ENCODE measurements at places on chromosomes 16 and 17.

- DNase-seq = no peak
Observed at GRCh38 chr16:49513040-49513439, 139.4 kb downstream of the C16orf78 start.

- DNase-seq = no peak
Observed at GRCh38 chr16:13315642-13316427, 414.4 kb downstream of the SHISA9 start.

- no peak for DNase-seq
Observed at GRCh38 chr17:17752821-17753321, 71.6 kb downstream of the RAI1 start.

GRCh38 chr17:12545877-12546513, 119.7 kb upstream of the MYOCD start:
- peak; percentile 69 for DNase-seq

GRCh38 chr17:80387071-80387470, 27.9 kb upstream of the ENDOV start:
- no peak for DNase-seq

GRCh38 chr17:82889496-82890338, 49.9 kb upstream of the ZNF750 start:
- peak; percentile 93 for DNase-seq

DNA sequence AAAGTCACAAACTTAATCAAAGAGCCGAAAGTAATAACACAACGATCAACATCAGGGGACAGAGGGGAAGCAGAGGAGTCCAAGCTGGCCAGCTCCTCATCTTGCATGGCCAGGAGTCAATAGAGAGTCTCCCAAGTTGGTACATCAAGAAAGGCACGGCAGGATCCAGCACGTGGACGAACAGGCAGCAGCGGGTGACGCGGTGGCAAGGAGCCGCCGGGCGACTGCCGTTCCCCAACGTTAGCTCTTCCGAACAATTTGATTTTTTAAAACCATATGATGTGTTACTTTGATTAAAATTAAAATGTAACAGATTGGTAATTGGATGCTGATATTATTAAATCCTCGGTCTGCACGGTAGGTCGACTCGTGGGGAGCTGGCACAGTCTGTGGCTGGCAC, 81.8 kb upstream of the DOC2B start:
- DNase-seq = no peak

GRCh38 chr16:11067697-11068141, 123.4 kb downstream of the CLEC16A start:
- DNase-seq = no peak

GRCh38 chr17:27996202-27997043, 46.1 kb upstream of the NLK start:
- no peak for DNase-seq

DNA sequence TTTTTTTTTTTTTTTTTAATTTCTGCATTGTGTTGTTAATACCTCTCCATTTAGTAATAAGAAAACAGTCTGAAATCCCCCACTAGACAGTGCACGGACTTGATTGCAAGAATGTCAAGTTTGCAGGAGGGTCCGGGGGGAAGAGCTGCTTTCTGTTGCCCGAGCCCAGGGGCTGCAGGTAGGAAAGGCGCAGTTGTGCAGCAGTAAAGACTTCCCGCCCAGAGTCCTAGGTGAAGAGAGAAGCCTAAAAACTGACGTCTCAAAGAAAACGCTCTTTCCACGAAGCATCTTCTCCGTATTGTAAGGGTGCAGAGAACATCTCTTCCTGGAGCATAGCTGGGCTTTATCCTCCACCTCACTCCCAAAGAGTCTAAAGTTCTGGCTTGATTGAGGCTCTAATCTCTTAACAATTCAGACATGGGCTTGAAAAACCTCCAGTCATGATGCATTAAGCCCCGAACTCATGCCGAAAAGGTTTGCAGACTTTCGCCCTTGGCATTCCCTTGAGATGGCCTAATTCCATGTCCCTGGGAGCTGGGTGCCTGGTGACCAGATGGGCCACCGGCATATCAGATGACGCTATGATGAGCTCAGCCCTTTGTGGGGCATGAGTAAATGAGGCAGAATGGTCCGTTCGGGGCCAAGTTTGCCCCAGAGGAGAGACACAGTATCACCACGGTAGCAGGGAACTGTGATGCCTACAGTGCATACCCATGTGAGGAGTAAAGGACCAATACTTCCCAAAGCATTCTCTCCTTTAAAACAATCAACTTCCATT, 436.2 kb upstream of the ZFHX3 start:
- DNase-seq = no peak

DNA sequence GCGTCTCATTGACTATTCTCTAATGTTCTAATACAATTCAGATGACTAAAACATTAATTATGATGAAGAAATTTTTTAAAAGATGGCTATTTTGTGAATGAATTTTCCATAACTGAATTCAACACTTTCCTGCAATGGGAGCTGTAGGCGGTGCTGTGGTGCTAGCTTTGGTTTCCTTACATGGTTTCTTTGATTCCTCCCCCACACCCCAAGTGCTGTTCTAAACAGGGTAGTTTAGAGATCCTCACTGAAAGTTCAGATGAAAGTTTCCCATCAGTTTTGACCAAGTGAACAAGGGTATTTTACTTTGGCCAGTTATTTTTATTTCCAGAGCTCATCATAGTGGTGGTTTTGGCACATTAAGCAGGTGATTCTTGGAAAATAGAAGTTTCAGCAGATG, 26.0 kb upstream of the MRC2 start:
- DNase-seq = no peak

DNA sequence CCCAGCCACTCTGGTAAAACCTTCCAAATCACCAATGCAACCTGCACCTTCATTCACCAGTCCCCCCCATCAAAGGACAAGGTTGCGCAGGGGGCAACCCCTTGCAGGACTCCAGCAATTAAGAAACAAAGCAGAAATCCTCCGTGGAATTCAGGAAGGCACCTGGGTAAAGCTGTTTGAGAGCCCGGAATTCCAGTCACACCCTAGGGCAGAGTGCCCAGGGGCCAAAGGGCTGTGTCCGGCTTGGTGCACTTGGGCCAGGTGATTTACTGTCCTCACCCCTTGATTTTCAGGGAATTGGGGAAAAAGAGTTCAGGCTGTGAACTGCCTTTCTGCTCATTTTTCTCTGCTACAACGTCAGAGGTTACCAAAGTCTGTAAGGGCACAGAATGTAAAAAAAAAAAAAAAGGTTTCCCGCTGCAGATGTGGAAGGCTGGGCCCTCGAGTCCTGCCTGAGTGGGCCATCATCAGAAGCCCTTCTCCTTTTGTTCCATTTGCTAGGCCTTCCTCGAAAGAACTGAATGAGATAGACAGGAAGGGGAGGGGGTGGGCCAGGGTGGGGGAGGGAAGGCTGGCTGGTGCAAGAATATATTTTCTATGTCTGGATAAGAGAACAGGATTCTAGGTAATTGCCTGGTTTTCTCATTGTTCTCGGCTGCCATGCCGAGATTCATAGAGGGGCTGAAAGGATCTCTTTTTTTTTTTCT, 266.5 kb upstream of the PSMD7 start:
- no peak for DNase-seq

DNA sequence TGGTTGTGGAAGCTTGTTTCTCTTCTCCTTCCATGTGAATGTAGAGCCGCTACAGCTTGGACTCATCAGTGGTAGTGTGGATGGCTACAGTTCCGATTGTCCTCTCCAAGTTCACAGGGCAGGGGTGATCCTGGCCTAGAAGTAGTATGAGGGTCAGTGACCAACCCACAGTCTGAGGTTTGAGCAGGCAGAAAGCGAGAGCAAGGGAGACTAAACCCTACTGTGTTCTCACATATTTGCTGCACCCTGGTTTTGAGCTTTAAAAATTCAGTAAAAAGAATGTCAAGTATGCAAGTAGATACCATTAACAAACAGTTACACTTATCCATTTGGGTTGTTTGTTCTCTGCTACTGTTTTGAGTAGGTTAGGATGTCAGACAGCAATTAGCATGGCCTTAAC, 148.9 kb downstream of the MRTFB start:
- no peak for DNase-seq

DNA sequence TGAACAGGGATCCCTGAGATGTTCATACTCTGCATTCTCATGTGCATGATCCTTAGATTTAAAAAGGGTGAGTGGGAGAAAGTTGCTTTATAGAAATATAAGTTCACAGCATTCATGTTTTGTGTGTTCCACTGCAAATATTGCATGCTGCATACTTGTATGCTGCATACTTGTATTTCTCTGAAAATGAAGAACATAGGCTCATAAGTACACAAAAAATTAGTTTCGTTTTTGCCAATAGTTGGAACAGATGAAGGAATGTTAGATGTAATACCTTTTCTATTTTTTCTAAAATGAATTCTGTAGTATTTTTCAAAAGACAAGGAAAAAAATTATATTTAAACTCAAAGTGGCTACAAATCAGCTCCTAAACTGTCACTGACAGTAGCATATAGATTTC, 79.0 kb downstream of the NFAT5 start:
- no peak for DNase-seq

GRCh38 chr16:89275837-89276720, 58.6 kb downstream of the ZNF778 start:
- no peak for DNase-seq

DNA sequence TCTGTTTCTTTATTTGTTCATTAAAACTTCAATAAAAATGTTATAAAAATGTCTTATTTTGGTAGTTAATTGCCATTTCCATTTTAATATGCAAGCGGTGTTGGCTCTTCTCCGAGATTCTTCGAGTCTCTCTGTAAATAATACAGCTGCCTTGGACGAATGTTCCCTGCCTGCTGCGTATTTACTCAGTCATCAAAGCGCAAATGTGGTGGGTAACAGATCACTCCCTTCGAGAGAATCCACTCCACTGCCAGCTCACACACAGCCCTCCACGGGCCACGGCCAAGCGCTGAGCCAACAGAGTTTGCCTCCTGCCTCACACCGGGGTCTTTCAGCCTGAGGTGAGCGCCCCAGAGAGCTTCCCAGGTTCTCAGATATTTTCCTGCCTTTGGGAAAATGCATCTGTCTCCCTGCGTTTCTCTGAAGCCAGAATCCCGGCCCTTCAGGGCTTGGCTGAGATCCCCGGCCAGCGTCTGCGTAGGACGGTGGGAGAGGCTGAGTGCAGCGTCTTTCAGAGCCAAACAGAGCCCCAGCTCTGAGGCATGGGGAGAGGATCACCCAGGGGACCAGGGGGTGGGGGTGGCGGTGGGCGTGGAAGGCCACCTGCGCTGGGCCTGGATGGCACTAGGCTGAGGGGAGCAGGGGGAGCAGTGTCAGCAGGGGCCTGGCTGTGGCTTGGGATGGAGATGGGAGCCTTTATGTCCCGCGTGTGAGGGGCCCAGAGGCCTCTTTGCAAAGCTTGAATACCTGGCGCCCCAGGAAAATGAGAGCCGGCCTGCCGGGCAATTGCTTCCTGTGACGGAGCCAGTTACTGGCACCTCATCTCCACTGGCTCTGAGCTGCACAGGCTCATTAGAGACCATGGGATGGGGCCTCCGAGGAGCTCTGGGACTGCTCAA, 248.7 kb downstream of the RBFOX3 start:
- DNase-seq = no peak

DNA sequence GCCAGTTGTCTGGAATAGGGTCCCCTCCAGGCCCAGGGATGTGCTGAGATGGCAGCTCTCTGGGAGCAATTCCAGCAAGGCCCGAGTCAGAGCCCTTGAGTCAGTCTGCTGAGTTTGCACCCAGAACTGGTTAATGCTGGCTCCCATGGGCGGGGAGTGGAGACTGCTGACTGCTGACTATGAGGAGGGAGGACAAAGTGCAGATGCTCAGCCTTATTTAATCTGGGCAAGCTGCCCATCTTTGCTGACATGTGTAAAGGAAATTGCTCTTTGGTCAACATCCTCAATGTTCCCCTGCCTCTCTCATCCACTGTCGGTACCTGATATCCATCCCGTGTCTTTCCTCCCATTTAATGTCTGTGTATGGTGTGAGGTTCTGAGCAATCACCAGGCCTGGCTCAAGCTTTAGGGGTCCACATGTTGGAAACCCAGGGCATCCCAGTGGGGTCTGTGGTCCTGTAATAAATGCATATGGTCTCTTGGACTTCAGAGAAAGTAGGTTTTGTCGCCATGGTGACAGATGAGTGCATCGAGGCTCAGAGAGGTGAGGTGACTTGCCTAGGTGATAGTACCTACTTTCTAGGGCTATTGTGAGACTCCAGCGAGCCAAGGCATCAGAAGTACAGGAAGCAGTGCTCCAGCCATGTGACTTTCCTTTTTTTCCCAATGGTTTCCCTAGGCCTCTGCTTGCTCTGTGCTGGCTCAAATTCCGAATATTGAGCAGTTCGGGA, 20.0 kb upstream of the RNF135 start:
- DNase-seq = no peak

DNA sequence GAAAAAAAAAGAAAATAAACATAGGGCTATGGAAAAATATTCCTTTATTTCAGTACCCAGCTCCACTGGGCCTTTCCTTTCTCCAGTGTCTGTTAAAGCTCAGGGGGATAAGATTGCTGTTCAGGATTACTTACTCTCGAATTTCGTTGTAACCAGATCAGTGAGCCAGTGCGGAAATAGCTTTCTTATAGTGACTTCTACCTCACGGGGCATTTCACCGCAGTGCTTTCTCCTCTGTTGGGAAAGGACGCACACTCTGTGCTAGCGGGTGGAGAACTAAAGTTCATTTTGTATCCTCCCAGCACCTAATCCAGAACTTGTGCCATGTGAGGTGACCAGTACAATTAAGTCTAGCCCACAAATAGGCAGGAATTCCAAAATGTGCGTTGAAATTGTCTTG, 38.3 kb downstream of the RPA1 start:
- no peak for DNase-seq

GRCh38 chr16:28990375-28991040, 5.7 kb downstream of the LAT start:
- no peak for DNase-seq

- no peak for DNase-seq
Observed at GRCh38 chr17:914561-914960, 65.0 kb downstream of the NXN start.

DNA sequence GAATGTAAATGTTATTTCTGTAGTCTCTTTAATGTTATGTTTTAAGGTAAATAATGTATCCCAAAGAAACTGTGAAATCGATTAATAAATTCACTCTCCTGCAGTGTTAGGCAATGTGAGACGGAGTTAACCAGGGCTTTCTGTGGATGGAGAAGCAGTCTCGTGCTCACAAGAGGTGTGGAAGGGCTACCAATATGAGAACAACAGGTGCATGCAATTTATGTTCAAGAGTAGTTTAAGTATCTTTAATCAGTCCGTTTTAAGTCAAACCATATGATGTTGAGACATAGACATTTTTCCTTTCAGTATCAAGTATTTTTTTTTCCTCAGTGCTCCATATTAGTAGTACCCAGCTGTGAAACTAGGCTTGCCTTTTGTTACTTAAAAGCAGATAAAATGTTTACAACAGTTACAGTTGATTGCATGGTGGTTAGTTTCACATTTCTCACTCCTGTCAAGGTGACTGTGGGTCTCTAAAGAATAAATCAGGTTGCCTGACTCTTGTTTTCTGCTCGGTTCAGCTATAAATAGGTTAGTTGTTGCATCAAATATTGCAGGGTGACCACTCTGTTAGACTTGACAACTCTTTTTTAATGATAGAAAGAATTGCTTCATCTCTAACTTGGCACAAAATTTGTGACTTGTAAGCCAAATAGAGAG, 54.4 kb downstream of the COX10 start:
- no peak for DNase-seq

GRCh38 chr16:51095084-51095881, 55.8 kb downstream of the SALL1 start:
- DNase-seq = no peak

GRCh38 chr17:50640686-50641351, 6.1 kb downstream of the ABCC3 start:
- DNase-seq = no peak

GRCh38 chr17:50511058-50511457, 2.8 kb downstream of the MYCBPAP start:
- DNase-seq = no peak
